ENCODE measurements at places on chromosomes 1 and 21. TPM values are rescaled to one million over a fixed set of nuclear protein-coding genes. Genes with fewer than 3 reads are reported as not detected.

Gene SPRR2A
- not detected for total RNA-seq

Gene GPR37L1
- total RNA-seq = not detected

Gene ZBTB21
- 20.3 TPM for total RNA-seq

Gene MFSD2A
- 0.60 TPM for total RNA-seq

Gene TNFSF4
- total RNA-seq = 0.57 TPM

Gene SIK1
- total RNA-seq = 43.6 TPM

Gene AK5
- total RNA-seq = 31.5 TPM

Gene SLC25A34
- 1.3 TPM for total RNA-seq

Gene PRR9
- not detected for total RNA-seq

Gene ZBTB8A
- total RNA-seq = 11.5 TPM

- DNase-seq = no peak
Measured at GRCh38 chr1:9629445-9630201, 21.9 kb upstream of the PIK3CD start.

GRCh38 chr1:64839732-64840405 lies 95.0 kb downstream of the RAVER2 start:
- DNase-seq = no peak

GRCh38 chr1:205208811-205209210 lies 2.7 kb downstream of the DSTYK start:
- DNase-seq = no peak

GRCh38 chr1:117564227-117565075 lies 41.4 kb upstream of the TENT5C start:
- DNase-seq = peak; percentile 56

- DNase-seq = no peak
Measured at GRCh38 chr1:94329276-94329675, 88.9 kb upstream of the ABCD3 start.

- peak; percentile 91 for DNase-seq
Measured at GRCh38 chr1:230849451-230850224, 18.7 kb downstream of the C1orf198 start.

GRCh38 chr1:111126354-111126753 lies 13.5 kb downstream of the DRAM2 start:
- DNase-seq = no peak

- no peak for DNase-seq
Measured at GRCh38 chr1:226176870-226177269, 9.7 kb downstream of the ACBD3 start.

- DNase-seq = peak; percentile 87
Measured at GRCh38 chr1:228664399-228664914, 70.8 kb upstream of the RHOU start.

- no peak for DNase-seq
Measured at GRCh38 chr1:165925498-165926079, 98.2 kb downstream of the UCK2 start.

DNA sequence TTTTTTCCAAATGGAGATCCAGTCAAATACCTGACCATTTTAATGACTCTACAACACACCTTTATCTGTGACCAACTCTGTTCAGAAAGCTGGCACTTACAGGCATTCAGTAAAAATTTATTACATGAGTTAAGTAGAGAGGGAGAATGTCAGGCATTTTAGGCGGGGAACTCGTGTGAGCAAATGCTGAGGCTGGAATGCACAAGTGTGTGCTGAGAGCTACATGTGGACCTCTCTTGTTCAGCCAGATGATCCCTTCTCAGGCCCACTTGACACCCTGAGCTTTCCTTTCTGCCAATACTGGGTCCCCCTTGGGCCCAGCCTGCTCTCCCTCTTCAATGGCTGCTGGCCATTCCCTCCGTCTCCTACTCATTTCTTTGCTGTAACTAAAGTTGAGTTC lies 11.7 kb downstream of the PPIH start:
- DNase-seq = no peak

GRCh38 chr1:226349801-226350518 lies 41.0 kb upstream of the LIN9 start:
- no peak for DNase-seq

- no peak for DNase-seq
Measured at GRCh38 chr1:246921481-246921880, 10.3 kb downstream of the AHCTF1 start.

DNA sequence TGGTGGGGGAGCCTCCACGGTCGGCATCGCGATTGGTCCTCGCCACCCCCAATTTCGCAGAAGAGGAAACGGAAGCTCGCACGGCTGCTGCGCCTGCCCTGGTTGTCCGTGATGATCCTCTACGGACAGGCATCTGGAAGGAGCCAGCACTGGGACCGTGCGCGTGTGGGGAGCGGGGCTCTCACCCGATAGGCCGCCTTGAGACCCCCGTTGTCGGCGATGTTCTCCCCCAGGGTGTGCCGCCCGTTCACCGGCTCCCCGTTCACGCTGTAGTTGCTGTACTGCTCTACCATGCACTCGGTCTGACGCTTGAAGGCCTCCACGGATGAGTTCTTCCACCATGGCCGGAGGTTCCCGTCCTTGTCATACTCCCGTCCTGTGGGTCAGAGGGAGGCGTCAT lies 48.4 kb upstream of the EIF4G3 start:
- no peak for DNase-seq

DNA sequence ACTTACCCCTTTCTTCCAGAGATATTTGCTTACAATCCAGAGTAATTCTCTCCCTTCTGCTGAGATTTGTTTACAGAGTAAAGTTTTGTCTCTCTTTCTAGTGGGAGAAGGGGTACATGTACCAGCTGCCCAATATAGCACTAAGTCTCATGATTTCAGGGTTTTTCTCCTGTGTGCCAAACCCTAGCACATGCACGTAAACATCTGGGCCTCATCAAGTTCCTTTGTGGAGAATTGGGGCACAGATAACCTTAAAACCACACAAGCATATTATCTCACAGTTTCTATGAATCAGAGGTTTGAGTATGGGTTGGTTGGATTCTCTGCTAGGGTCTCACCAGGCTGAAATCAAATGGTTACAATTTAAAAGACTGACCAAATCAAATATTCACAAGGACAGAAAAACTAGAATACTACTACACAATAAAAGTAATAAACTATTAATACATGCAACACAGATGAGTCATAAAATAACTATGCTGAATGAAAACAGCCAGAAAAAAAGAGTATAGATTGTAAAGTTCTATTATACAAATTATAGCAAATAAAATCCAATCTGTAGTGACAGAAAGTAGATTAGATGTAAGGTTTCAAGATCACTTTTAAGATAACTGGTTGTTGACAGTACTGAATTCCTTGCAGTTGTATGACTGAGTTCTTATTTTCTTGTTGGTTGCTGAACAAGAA lies 347.4 kb upstream of the PTBP2 start:
- DNase-seq = no peak

DNA sequence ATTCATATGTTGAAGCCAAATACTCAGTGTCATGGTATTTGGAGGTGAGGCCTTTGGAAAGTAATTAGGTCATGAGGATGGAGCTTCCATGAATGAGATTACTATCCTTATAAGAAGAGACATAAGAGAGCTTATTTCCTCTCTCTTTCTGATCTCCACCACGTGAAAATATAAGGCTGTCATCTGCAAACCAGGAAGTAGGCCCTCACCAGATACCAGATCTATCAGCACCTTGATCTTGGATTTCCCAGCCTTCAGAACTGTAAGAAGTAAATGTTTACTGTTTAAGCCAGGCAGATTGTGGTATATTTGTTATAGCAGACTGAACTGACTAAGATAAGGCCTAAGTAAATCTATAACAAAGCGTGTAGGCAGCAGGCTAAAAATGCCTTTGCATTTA lies 25.3 kb downstream of the RBM11 start:
- no peak for DNase-seq

DNA sequence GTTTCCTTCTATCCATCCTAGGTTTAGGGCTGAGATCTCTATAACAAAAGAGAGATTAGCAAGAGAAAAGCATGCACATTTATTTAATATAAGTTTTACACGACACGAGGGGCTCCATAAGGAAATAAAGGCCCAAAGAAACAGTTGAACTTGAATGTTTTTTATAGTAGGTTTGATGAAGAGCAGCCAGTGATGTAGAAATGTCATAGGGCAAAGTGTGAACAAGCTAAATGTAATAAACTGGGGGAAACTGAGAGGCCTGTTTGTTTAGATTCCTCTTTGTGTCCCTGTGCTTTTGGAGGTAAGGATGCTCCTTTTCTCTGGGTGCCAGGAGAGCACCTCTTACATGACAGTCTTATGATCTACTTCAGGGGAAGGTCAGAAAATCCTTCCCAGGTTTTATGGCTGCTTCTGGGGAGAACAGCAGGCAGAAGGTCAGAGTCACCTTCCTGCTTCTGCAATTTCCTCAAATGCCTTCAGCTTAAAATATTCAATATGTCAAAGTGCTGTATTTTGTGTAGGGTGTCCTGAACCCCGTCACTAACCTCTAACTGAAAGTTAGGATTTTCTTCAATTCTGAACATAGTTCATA lies 9.5 kb upstream of the HORMAD1 start:
- no peak for DNase-seq

GRCh38 chr1:73948055-73948454 lies 249.9 kb downstream of the LRRIQ3 start:
- no peak for DNase-seq

GRCh38 chr21:25790122-25790877 lies 55.5 kb downstream of the GABPA start:
- DNase-seq = no peak

GRCh38 chr1:172375211-172375631 lies 45.3 kb upstream of the C1orf105 start:
- no peak for DNase-seq

- no peak for DNase-seq
Measured at GRCh38 chr1:225412803-225413351, 15.0 kb downstream of the LBR start.

DNA sequence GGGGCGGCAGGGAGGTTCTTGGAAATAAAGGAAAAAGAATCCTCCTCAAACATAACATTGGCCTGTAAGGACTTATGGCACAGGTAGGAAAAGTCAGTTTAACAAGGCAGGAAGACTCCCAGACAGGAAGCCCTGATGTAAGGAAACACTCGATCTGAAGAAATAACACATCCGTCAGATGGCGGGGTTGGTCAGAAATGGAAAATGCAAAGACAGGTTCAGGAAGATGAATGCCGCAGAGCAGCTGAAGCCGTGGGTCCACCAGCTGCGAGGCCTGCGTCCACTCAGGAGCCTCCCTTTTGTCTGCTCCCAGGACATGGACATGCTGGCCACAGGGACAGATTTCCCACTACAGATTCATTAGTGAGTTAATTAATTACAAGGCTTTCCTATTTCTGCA lies 3.8 kb downstream of the RSPH1 start:
- DNase-seq = peak; percentile 81

DNA sequence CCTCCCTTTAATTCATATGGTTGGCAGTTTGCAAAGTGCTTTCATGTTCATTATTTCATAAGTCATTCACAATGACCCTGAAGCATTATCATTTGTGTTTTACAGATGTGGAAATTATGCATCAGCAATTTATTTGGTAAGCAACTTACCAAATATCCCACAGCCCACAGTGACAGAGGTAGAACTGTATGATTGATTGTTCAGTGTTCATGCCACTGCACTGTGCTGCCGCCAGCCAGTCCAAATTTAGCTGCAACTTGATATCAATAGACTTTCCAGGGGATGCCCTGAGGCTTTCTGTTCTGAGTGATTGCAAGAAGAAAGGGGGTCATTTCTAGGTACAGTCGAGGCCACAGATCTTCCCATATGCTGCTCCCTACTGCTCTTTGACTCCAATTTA lies 380.3 kb downstream of the PLPP3 start:
- no peak for DNase-seq

DNA sequence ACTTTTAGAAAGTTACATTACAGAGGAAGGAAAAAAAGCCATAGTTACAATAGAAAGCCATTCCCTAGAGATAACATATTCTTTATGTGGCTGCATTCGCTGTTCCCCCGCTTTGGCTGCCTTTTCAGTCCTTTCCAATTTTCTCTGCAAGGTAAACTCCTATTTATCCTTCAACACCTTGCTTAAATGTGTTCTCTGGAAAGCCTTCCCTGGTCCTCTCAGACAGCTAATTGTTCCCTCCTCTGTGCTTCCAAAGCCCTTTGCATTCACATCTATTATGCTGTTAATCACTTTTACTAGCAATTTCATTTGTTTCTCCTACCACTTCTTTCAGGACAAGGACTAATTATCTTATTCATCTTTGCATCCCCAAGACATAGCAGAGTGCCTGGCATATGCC lies 1.6 kb downstream of the PHC2 start:
- no peak for DNase-seq

DNA sequence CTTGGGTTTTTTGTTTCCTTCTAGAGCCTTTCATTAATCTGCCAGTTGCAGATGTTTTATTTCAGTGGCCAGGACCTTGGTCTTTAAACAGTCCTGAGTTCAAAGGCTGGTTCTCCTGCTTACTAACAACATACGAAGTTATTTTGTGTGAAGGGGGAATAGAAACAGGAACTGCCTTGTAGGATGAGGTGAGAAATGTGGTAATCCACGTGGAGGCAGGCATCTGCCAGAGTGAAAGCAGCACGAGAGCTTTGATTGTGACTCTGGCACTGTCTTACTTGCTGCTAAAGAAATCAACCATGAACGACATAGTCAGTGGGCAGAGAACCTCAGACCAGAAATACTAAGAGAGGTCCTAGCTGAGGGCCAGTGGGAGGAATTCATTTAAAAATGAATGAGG lies 30.4 kb downstream of the TMEM63A start:
- no peak for DNase-seq

GRCh38 chr1:24393892-24394291 lies 19.7 kb downstream of the STPG1 start:
- no peak for DNase-seq

GRCh38 chr1:159548126-159548525 lies 12.3 kb upstream of the OR10J5 start:
- no peak for DNase-seq

Measured in osteocyte (in vitro differentiated cells).